Thoracic aorta (tissue), 2 donors: ENCODE measurements at places on chromosomes 1 and 21.

- no peaks in the 10 kb centered on the region for H3K27me3 ChIP-seq
- no peak for DNase-seq
- H3K36me3 ChIP-seq = no peaks in the 10 kb centered on the region
- H3K27ac ChIP-seq = no peak overlapping the region
- no peaks in the 10 kb centered on the region for H3K4me1 ChIP-seq
These were observed 116.3 kb downstream of the NCAM2 start for GRCh38 chr21:21114461-21114860.

DNA sequence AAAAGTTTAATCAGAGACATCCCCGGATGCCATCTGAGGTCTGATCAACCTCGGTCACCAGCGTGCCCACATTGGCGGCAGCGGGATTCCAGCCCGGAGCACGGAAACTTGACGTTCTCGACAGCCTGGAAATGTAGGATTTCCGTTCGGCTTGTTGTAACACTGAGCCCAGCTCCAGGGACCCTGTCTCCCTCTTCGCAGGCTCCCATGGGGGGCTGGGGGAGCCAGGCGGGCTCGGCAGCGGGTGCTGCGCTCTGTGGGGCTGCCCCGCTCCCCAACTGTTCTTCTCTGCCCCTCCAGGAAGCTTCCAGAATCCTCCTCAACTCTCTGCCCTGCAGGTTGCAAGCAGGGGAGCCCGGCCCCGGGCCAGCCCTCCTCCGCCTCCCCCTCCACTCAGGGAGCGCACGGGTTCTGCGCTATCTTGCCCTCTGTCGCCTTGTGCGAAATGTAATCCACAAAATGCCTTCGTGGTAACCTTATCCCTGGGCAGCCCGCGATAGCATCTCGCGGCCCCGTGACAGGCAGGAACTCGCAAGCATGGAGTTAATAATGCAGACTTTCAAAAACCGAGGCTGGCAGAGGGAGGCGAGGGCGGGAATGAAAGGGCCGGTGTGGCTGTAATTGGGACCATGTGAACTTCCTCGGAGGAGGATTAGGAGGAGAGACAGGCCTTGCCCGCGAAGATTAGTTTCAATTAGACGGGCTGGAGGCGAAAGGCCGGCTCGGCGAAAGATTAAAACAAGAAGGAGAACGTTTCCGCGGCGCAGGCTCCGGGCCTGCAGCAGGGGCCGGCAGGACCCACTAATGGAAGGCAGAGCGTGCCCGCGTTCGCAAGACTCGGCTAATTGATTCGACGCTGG is 53.9 kb upstream of the TTC34 start:
- DNase-seq = no peak
- H3K27me3 ChIP-seq = no peaks in the 10 kb centered on the region
- no peaks in the 10 kb centered on the region for H3K36me3 ChIP-seq
- H3K4me1 ChIP-seq = no peaks in the 10 kb centered on the region

GRCh38 chr1:31651089-31651420 is 6.4 kb upstream of the PEF1 start:
- no peaks in the 10 kb centered on the region for H3K27me3 ChIP-seq
- no peak for DNase-seq
- H3K4me1 ChIP-seq = peaks cover 56% of the 10 kb centered on the region
- peak overlapping the region; percentile 36 for H3K27ac ChIP-seq
- peaks cover 29% of the 10 kb centered on the region for H3K36me3 ChIP-seq

- no peaks in the 10 kb centered on the region for H3K36me3 ChIP-seq
- H3K4me1 ChIP-seq = no peaks in the 10 kb centered on the region
- no peak overlapping the region for H3K27ac ChIP-seq
- no peak overlapping the region for H3K4me3 ChIP-seq
- H3K27me3 ChIP-seq = no peaks in the 10 kb centered on the region
- no peak for DNase-seq
These were observed 87.7 kb downstream of the SNX7 start for GRCh38 chr1:98749152-98749756.

DNA sequence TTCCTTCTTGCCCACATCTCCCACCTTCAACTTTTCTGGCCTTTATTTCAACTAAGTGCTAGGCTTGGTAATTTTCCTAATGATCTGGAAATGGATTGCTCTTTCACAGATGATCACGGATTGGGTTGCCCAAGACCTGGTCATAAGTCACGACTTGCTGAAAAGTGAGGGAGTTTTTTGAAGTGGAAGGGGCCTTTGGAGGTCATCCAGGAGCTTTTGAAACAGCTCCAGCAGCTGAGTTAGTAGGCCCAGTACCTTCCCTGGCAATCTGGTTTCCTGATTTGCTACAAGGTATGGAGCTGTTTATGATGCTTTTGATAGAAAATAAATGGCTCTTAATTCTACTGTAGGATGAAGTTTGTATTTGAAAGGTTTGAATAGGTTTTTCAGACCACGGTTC is 20.4 kb downstream of the GREM2 start:
- no peak overlapping the region for H3K4me3 ChIP-seq
- H3K4me1 ChIP-seq = no peaks in the 10 kb centered on the region
- H3K36me3 ChIP-seq = no peaks in the 10 kb centered on the region

GRCh38 chr1:19764848-19765247 is 34.9 kb downstream of the TMCO4 start:
- H3K4me3 ChIP-seq = no peak overlapping the region
- peaks cover 24% of the 10 kb centered on the region for H3K4me1 ChIP-seq
- no peak for DNase-seq

- no peak for DNase-seq
- no peak overlapping the region for H3K4me3 ChIP-seq
- no peaks in the 10 kb centered on the region for H3K4me1 ChIP-seq
These were observed 33.5 kb upstream of the KLF17 start for GRCh38 chr1:44084998-44085675.

DNA sequence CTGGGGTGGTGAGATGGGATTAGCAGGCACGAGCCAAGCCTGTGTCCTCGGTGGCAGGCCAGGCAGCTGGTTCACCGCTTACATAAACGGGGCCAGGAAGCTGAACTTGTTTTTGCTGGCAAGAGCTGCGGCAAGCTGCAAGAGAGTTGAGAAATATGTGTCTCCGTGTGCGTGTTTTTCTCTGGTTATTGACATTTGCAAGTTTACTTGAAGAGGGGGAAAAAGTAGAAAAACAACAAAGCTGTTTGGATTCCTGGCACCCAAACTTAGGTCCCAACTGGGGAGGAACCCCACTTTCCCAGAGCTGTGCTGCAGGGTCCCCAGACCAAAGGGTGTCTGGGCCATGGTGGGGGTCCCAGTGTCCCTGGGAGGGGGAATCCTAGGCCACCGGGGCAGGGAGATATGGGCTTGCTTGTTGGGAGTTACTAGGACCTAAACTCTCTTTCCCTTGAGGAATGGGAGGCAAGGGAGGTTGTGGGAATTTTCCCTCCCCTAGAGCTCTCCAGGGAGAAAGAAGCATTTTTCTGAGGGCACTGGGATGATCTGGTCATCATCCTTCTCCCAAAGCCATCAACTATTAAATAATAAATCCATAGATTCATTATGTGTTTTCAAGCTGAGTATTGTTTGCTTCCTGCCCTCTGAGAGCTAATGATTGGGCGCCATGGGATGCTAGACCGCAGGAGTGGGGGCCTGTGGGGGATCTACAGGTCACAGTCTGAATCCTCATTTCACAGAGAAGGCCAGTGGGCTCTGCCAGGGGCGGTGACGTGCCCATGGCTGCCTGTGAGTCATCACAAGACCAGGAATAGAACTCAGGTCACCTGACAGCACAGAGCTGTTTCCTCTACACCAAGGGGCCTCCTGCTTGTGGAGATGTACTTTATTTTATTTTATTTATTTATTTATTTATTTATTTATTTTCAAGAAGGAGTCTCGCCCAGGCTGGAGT is 14.8 kb downstream of the IL6R start:
- H3K27ac ChIP-seq = peak overlapping the region; percentile 99
- peak; percentile 80 for DNase-seq
- no peaks in the 10 kb centered on the region for H3K27me3 ChIP-seq

GRCh38 chr1:246281639-246282038 is 225.4 kb downstream of the SMYD3 start:
- H3K27ac ChIP-seq = no peak overlapping the region
- no peak for DNase-seq
- H3K36me3 ChIP-seq = no peaks in the 10 kb centered on the region
- H3K4me1 ChIP-seq = no peaks in the 10 kb centered on the region
- no peak overlapping the region for H3K4me3 ChIP-seq

GRCh38 chr1:33180226-33180910 is 1.5 kb downstream of the TRIM62 start:
- DNase-seq = peak; percentile 73
- peak overlapping the region; percentile 89 for H3K4me3 ChIP-seq
- H3K4me1 ChIP-seq = peaks cover 7% of the 10 kb centered on the region

GRCh38 chr21:38734646-38735365 is 70.9 kb upstream of the ETS2 start:
- no peaks in the 10 kb centered on the region for H3K36me3 ChIP-seq
- no peak for DNase-seq
- H3K27ac ChIP-seq = peak overlapping the region; percentile 77
- H3K4me3 ChIP-seq = peak overlapping the region; percentile 69
- H3K27me3 ChIP-seq = no peaks in the 10 kb centered on the region

DNA sequence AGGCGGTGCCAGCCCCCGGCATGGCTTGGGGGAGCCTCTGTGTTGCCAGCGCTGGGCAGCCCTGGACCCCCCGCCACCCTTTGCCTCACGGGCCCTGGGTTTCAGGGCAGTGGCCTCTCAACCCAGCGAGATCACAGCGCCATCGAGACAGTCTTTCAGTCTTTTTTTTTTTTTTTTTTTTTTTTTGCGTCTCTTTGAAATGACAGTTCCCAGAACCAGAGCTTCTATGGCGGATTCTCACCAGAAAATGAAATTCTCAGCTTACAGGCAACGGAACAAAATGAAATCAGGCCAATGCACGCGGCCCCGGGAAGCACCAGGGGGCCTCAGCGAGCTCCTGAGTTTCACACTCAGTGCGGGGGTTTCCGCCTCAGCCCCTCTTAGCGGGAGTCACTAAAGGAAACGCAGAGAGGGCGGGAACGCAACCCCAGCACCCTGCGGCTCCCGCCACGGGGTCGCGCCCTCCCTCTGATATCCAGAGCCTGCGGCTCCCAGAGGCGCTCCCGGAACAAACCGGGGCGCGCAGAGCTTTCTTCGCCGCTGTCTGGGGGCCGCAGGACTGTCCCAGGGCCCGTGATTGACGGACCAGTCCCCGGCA is 8.0 kb upstream of the COL6A1 start:
- H3K36me3 ChIP-seq = no peaks in the 10 kb centered on the region
- peak overlapping the region; percentile 75 for H3K4me3 ChIP-seq
- H3K27ac ChIP-seq = peak overlapping the region; percentile 98
- DNase-seq = no peak

GRCh38 chr1:65368403-65368802 is 52.1 kb upstream of the LEPR start:
- no peaks in the 10 kb centered on the region for H3K36me3 ChIP-seq
- H3K4me1 ChIP-seq = no peaks in the 10 kb centered on the region
- H3K4me3 ChIP-seq = no peak overlapping the region
- H3K27me3 ChIP-seq = no peaks in the 10 kb centered on the region
- H3K27ac ChIP-seq = no peak overlapping the region
- no peak for DNase-seq

DNA sequence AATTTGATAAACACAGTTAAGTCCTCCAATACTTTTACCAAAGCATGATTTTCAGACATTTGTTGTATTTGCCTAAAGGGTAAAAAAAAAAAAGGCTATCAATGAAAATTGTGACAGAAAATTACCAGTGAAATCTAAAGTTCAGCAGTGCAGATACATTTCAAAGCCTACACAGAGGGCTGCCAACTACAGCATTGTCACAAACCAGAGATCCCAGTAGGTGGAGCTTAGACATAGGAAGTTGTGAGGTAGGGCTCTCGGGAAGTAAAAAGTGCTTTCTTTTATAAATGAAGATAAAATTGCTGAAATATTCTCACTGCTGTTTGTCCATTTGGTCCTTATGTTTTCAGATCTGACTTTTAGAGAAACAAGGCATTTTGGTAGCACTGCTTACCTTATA is 123.0 kb downstream of the DYRK1A start:
- no peaks in the 10 kb centered on the region for H3K27me3 ChIP-seq
- no peak for DNase-seq
- no peak overlapping the region for H3K27ac ChIP-seq
- H3K36me3 ChIP-seq = peaks cover 11% of the 10 kb centered on the region

DNA sequence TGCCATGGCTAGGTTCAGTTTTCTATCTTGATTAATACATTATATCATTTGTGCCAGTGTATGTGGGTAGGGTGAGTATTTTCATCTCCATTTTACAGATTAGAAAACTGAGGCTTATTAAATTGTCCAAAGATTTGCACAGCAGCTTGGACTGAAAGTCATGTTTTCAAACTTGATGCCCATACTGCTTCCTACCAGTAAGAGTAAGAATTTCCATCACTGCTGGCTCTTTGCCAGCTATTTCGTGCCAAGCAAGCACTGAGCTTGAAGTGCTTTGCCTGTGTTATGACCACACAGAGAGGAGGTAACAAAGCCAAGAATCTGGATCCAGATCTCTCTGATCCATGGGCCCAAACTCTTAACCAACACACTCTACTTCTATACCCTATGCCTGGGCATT is 295.0 kb downstream of the VAV3 start:
- no peak overlapping the region for H3K4me3 ChIP-seq
- no peaks in the 10 kb centered on the region for H3K4me1 ChIP-seq
- H3K27me3 ChIP-seq = no peaks in the 10 kb centered on the region
- H3K36me3 ChIP-seq = no peaks in the 10 kb centered on the region

DNA sequence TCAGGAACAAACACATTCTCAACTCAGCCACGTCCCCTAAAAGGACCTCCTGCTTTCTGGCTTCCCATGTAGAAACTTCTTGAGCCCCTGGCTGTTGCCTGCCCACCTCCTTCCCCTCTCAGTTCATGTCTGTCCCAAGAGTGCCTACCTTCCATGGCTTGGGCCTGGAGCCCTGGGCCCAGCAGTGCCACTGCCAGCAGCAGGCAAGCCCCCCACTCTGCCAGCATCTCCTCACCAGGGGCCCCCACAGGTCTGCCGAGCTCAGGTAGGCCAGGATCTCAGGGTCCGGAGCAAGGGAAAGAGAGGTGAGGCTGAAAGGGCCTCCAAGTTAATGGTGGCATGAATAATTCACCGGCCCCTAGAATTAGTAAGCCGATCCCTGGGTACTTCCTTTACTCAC is at the start of gene CDCP2:
Gene CDCP2, minus strand, starts transcription at position 305 of the 400 bp plus-strand sequence. Its CDS starts 78 bp downstream, at position 227.
- peak within 1 kb of the TSS; percentile 64 for H3K27ac ChIP-seq
- H3K36me3 ChIP-seq = no peaks in the 10 kb centered on the region

- H3K27ac ChIP-seq = no peak overlapping the region
- H3K4me3 ChIP-seq = no peak overlapping the region
- H3K36me3 ChIP-seq = peaks cover 3% of the 10 kb centered on the region
- H3K27me3 ChIP-seq = no peaks in the 10 kb centered on the region
- no peaks in the 10 kb centered on the region for H3K4me1 ChIP-seq
These were observed 7.8 kb downstream of the SNAP47 start for GRCh38 chr1:227742738-227743715.

DNA sequence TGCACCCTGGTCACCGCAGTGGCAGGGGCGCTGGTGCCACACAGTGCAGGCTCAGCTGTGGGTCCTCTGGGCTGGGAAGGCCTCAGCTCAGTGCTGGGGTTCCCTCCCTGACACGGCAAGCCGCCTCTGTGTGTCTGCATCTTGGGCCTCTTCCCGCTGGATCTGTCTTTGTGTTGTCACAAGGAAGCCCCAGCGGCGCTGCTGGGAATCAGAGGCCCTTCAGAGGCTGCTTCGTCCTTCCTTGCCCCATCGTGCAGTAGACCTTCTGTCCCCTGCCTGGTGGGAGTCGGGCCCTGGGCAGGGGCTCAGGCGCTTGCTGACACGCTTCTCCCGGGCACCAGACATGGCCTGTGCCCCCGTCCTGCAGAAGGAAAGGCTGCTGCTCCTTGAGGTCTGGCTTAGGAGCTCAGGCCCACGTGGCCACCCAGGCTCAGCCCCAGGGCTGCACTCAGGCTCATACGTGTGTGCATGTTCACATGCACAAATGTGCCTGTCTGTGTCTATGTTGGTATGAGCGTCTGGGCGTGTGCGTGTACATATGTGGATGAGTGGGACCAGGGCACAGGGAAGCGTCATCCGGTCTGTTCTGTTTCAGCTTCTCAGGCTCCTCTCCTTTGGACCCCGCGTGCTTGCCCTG is 24.3 kb upstream of the DIP2A start:
- H3K4me1 ChIP-seq = no peaks in the 10 kb centered on the region
- H3K36me3 ChIP-seq = peaks cover 63% of the 10 kb centered on the region
- no peaks in the 10 kb centered on the region for H3K27me3 ChIP-seq
- no peak overlapping the region for H3K4me3 ChIP-seq
- no peak overlapping the region for H3K27ac ChIP-seq
- DNase-seq = no peak
